ENCODE measurements at places on chromosomes 6 and 20. TPM values are rescaled to one million over a fixed set of nuclear protein-coding genes. Genes with fewer than 3 reads are reported as not detected.

Gene PRRC2A
- total RNA-seq, result 125 TPM

Gene TREM2
- not detected for total RNA-seq

Gene GNRH2
- not detected for total RNA-seq

Gene PRRT1
- 4.1 TPM for total RNA-seq

Gene BEND6
- not detected for total RNA-seq

Gene MTCH1
- total RNA-seq, result 164 TPM

All from Peyer's patch (tissue), 4 donors.